ENCODE measurements at places on chromosomes 12 and 14.

- DNase-seq, result no peak
Measured at GRCh38 chr12:126535971-126536370, 1470.7 kb downstream of the AACS start.

DNA sequence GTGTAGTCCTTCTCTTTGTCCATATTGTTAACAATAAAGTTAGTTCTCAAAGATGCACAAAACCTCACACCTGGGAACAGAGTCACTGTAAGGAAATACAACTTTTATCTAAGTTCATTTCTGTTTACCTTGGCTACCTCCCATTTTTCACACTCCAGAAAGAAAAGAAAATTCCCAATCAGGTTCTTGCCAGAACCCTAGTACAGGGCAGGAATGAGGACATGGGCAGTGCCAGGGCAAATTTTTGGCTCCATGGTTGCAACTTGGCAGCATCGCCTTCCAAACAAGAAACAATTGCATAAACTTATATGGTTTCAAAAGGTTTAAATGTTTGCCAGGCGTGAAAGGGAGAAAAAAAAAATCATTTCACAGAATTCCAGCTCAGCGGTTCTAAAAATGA, 296.3 kb upstream of the PRKD1 start:
- DNase-seq, result no peak

DNA sequence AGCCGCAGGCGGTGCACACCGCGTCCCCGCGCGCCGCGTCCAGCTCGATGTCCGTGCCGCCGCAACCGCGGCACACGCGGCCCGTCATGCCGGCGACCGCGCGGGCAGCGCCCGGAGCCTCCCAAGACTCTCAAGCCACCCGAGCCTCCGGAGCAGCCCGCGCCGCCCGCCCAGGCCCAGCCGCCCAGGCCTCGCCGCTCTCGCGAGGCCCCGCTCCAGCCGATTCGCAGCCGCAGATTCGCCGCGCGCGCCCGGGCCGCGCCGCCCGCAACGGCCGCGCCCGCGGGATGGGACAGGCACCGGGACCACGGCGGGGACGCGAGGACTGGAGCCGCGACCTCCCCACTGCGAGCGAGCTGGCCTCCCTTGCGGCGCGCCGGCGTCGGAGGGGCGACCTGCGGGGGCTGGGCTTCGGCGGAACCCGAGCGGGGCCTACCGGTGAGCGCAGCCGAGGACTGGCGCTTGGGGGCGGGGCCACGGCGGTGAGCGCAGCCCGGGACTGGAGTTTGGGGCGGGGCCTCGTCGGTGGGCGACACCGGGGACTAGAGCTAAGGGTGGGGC, at the start of gene BRF1:
TSS of gene BRF1 (minus strand) at position 460 of the 561 bp plus-strand sequence. CDS start at position 88, 372 bp downstream.
- peak; percentile 97 for DNase-seq

GRCh38 chr12:7099290-7099996, 7.2 kb upstream of the C1R start:
- no peak for DNase-seq

DNA sequence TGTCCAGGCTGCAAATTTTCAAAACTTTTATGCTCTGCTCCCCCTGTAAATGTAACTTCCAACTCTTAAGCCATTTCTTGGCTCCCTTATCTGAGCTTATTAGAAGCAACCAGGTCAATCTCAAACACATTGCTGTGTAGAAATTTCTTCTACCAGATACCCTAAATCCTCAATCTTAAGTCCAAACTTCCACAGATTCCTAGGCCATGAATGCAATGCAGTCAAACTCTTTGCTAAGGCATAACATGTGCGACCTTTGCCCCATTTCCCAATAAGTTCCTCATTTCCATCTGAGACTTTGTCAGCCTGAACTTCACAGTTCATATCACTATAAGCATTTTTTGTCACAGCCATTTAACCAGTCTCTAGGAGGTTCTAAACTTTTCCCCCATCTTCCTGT, 64.5 kb downstream of the TMTC3 start:
- DNase-seq, result no peak

DNA sequence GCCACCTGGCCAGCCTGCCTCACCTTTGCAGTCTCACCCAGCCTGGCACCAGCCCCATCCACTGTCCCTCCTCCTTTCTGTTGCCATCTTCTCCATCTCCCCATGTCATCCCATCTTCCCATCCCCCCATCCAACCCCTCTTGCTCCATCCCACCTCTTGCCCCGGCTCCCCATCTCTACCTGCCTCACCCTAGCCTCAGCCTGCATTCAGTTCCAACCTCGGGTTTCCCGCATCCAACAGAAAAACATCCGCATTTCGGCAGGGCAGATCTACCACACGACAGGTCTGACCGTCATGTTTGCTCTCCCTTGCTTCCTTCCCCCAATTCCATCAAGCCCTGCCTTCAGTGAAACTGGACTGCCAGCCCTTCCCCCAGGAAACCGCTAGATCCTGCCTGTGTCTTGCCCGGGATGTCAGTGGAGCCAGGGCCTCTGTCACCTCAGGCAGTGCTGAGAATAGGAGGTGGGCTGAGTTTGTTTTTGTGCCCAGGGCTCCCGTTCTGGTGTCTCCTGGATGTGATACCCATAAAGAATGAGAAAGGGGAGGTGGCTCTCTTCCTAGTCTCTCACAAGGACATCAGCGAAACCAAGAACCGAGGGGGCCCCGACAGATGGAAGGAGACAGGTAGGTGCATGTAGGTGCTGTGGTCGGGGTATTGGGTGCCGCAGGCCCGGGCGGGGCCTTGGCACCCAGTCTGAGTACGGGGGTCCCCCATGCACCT, 2.5 kb downstream of the KCNH3 start:
- DNase-seq, result no peak

DNA sequence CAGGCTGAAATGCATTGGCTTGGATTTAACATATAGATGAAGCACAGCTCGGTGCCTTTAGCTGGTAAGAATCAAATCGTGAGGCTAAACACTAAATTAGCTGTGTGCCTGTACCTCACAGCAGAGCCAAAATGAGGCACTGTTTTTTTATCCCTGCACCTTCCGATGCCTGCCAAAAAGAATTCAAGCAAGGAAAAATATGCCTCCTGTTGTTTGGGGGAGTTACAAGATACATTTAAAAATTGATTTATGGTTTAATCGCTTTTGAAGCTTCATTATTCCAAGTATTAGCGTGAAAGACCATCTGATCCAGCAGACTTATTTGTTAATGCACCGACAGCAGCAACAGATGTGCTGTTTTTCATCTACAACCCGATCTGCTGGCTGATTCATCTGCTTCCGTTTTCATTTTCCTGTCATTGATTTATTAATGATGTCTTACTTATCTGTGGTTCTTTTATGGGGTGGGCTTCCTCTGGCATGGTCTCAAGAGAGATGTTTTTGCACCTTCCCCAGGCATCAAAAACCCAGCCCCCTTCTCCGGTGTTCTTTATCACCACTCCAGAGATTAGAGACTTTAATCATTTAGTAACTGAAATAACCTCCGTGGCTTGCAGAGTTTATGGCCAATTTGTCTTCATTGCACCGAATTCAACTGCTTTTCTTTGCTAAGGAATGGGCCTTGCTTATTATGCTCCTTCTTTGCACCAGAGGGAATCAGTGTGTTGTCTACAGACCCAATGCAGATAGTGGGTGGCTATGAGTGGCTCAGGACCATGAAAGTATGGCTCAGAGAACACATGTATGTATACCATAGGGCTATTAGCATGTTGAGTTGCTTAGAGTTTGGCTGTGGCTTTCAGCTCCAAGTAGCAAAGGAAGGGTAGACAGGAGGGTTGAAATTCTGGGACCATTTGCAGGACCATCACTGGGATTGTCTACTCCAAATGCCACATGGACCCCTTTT, 166.8 kb upstream of the TMEM260 start:
- no peak for DNase-seq

GRCh38 chr12:25797386-25797785, 161.1 kb upstream of the RASSF8 start:
- no peak for DNase-seq

DNA sequence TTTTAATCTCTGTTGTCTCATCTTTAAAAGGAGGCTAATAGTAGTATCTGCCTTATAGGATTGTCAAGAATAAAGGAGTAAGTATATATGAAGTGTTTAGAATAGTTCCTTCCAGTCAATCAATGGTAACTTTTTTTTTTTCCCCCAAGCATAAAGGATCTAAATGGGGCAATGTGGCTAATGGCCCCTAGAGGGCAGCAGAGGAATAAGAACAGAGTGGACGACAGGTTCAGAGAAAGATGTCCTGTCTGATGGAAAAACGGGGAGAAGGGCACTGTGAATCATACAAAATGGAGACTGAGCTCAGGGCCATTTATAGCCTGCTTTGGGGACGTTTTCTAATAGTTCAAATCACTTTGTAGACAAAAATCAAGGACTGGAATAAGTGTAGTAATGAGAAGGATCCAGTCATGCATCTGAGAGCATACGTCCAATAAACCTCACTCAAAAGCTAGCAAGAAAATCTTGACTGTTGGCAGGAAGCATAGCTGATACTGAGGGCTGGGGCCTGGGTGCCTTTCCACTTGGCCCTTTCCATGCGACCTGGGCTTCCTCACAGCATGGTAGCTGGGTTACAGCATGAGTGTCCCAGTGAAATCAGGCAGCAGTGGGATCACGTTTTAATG, 51.3 kb downstream of the IFNG-AS1 start:
- DNase-seq, result peak; percentile 56

DNA sequence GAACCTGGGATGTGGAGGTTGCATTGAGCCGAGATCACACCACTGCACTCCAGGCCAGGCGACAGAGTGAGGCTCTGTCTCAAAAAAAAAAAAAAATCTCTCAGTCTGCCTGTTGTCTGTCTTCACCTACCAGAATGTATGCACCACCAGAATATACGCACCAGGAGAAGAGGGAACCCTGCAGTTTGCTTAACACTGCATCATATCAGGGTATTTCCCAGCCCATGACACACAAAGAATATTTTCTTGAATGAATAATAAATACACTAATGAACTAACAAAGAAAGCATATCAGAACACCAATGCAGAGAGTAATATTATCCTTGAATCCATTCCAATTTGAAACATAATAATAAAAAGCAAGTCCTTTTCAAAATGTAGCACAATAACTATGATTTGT, 44.2 kb upstream of the FOXN3 start:
- no peak for DNase-seq

- no peak for DNase-seq
Measured at GRCh38 chr12:93115646-93116045, 186.6 kb upstream of the EEA1 start.

DNA sequence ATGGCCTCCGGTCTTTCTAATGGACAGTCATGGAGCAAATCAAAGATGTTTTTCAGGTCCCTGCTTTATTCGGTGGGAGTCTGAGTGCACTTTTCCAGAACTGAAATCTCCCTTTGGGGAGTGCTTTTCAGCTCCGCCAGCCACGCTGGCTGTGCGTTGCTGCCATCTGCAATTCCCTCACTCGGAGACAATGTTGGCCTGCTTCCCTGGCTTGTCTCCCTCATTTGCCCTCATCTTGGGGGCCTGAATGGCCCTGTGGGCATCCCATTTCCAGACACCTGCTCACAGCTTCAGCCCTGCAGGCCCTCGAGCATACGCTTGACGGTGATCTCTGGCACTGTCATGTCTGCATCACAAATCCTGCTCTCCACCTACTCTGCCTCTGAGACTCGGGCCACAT, 103.8 kb downstream of the CCDC92 start:
- no peak for DNase-seq

- DNase-seq, result no peak
Measured at GRCh38 chr12:81314903-81315531, 237.1 kb downstream of the ACSS3 start.
